Right renal cortex interstitium (tissue), 3 donors: ENCODE measurements at places on chromosomes 16 and 17.

GRCh38 chr16:48592839-48593429 lies 17.0 kb downstream of the N4BP1 start:
- no peak for DNase-seq

DNA sequence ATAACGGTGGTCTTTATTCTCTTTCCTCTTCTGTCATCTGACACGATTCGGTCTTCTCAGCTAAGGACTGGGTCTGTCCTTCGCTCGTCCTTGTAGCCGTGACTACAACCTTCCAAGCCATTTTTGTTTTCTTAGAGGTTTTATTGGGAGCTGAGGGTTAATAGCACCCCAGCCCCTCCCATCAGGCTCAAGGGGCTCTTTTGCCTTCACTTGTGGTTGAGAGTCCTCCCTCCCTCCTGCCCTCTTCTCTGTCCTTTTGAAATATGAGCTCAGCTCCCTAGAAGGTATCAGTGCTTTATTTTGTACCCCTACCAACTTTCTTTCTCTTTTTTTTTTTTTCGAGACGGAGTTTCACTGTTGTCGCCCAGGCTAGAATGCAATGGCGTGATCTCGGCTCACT lies 24.7 kb downstream of the SOCS3 start:
- DNase-seq: no peak

DNA sequence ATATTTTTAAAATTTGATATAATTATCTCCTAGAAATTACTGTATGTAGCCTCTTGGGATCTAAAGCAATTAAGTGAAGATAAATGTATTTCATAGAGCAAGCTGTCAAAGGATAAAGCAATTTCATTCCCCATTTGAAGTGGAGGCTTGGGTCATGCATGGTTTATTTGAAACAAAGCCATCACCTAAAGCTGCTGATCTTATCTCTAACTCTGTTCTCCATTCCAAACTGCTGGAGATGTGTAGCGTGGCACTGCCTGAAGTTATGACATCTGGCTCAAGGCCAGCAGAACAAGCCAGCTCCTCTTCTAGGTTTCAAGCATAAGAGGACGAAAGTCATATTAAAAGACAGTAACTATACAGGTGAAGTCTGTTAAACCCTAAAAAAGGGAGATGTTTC lies 83.9 kb downstream of the HIC1 start:
- DNase-seq: peak; percentile 50

GRCh38 chr17:27762527-27763305 lies 37.6 kb downstream of the NOS2 start:
- no peak for DNase-seq

DNA sequence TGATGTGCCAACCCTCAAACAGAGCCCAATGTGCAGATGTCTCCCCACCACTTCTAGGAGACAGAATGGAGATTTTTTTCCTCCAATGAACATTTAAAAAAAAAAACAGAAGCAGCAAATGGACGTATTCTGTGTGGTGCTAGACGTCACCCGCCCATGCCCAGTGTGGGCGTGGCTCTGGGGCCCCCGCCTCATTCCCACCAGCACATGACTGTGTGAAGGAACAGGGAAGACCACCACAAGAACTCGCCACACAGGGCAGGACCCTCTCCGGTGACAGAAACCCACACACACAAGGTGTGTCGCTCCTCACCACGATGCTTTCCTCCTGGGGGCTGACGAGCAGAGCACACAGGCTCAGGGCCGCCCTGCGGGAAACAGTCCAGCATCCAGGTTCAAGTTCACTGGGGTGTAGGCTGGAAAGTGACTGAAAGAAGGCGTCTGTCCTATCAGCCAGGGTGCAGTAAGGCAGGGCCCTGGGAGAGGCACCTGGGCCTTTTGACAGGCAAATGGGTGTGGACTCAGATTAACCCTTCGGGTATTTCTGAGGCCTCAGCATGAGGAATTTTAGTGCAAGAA lies 53.5 kb downstream of the KLHDC4 start:
- no peak for DNase-seq

DNA sequence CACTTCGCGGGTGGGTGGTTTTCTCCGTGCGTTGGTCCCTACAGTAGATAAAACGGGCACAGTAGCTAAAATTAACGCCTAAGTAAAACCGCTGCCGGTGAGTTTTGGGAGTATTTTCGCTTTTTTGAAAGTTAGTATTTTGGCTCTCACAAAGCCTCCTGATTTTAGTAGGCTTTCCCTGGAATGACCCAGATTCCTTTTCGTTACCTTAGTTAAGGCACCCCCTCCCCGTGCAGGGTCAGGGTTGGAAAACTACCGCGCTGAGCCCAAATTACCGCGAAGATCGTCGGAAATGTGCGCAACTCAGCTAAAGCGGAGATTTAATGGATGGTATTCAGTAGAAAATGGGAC lies 28.3 kb upstream of the ST6GALNAC1 start:
- DNase-seq: no peak

DNA sequence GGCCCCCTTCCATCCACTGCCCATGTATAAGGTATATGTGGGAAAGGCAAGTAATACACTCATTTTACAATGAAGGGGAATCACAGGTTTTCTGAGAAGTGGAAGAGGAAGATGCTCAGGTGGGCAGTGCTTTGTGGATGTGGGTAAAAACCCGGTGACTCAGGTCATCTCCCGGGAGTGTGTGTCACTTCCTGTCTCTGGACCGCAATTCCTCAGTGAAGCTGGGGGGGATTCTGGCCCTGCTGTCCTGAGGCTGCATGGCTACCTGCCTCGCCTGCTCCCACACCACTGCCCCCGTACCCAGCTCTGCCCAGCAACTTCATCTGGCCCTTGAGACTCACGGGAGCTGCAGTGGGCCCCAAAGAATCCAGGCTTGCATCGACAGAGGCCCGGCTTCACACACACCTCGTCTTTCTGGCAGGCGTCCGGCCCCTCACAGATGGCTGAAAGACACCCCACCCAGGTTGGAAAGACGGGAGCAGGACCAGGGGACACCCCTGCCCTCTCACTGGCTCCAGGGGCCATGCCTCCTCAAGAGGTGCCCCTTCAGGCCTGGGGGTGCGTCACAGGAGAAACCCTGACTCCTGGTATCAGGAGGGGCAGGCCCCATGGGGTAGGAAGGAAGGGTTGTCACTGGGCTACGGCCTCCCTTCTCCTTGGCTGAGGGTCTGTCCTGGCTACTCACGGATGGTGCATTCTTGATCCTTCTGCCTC lies 882 bp downstream of the SCARF1 start:
- DNase-seq: no peak

- DNase-seq: no peak
Observed at GRCh38 chr16:17106243-17106791, 364.4 kb downstream of the XYLT1 start.

GRCh38 chr17:83068641-83069570 lies 10.5 kb upstream of the METRNL start:
- DNase-seq: no peak

GRCh38 chr17:6381526-6382465 lies 53.1 kb downstream of the AIPL1 start:
- no peak for DNase-seq

DNA sequence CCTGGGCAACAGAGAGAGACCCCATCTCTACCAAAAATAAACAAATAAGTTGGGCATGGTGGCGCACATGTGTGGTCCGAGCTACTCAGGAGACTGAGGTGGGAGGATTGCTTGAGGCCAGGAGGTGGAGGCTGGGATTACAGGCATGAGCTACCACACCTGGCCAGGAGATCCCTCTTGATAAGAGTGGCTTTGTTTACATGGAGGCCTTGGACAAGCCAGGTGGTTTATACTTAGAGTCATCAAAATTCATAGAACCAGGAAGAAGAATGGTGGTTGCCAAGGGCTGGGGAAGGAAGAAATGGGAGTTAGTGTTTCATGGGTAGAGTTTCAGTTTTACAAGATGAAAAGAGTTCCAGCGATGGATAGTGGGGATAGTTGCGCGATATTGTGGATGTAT lies 8.8 kb upstream of the ZFP1 start:
- DNase-seq: no peak

GRCh38 chr17:74079537-74080300 lies 123.8 kb upstream of the RPL38 start:
- no peak for DNase-seq

GRCh38 chr16:2359919-2360318 lies 19.4 kb upstream of the ABCA3 start:
- DNase-seq: no peak

- DNase-seq: no peak
Observed at GRCh38 chr17:72476134-72476533, 355.3 kb downstream of the SOX9 start.

GRCh38 chr17:75774991-75775668 lies 9.5 kb upstream of the UNK start:
- DNase-seq: no peak

DNA sequence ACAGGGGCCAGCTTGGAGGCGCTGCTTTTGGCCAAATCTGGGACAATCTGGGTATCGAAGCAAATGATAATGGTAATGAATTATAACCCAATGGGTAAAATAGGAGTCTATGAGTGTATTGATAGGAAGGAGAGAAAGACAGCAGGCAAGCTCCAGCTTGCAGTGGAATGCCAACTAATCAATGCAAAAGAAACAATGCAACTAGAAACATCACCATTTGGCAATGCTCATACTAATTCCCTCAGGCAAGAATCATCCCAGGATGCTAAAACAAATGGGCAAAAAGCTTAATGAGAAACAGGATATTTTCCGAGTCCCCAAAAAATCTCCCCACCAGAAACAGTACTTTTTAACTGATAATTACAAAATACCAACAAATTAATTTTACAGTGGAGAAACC lies 64.7 kb downstream of the ADCY9 start:
- no peak for DNase-seq

DNA sequence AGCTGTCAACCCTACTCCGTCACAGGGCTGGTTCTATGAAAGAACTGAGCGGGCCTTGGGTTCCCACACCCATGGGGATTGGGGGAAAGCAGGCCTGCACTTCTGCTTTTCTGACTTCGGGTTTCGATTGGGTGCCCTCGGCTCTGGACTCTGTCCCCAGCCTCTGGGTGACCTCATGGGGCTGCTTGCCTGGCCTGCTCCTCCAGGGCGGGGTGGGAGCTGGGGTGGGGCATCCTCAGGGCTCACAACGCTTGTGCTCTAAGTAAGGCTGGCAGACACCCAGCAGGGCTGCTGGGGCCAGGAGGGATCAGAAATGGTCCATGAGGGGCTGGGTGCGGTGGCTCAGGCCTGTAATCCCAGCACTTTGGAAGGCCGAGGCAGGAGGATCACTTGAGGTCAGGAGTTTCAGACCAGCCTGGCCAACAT lies 19.2 kb downstream of the ARHGAP27 start:
- DNase-seq: no peak

DNA sequence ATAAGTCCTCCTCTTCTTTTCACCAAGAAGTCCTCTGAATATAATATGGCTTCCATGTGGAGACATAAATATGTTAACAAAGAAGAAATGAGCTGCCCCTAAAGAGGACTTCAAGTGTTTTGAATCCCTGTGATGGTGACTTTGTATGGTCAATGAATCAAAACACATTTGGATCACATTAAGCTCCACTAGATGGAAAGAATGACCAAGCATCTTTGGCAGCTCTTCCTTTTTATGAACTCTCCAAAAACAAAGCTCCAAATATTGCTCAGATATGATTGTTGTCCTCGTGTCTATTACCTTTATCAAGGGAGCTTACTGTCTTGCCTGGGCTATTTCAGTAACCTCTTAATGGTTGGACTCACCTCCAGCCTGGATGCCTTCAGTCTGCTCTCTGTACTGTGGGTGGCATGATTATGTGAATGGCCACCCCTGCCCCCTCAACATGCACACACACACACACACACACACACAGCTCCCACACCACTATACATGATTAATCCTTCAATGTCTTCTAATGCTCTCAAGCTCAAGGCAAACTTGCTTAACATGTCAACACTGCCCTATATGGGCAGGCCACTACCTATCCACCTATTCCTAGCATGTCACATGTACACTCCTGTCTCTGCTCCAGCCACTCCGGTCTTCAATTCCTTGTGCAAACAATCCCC lies 346.6 kb upstream of the SALL1 start:
- no peak for DNase-seq

DNA sequence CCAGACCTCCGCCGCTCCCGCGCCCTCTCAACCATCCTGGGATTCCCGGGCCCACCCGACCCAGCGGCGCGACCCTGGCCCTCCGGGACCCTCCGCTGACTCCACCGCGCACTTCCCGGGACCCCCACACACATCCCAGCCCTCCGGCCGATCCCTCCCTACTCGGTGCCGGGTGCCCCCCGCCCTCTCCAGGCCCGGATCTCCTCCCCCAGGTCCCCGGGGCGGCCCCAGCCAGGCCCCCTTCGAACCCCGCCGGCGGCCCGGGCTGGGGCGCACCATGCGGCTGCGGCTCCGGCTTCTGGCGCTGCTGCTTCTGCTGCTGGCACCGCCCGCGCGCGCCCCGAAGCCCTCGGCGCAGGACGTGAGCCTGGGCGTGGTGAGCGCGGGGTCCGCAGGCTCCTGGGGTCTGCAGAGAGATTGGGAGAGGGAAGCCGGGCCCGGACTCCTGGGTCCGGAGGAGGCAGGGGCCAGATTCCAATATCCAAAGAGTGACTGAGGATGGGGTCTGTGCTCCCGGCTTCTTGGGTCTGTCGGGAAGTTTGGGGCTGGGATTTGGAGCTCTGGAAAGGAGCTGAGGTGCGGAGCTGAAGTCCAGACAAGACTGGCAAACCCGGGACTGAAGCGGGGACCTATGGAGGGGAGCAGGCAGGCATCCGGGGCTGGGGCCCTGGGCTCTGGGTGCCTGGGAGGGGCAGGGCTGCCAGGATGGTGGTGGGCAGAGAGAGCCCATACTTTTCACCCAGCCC lies 453 bp downstream of the MMP25 start:
- no peak for DNase-seq

GRCh38 chr16:31529108-31529936 lies 1.6 kb downstream of the AHSP start:
- DNase-seq: no peak

GRCh38 chr16:29926711-29927052 lies 656 bp upstream of the KCTD13 start:
- DNase-seq: no peak
